Stimulated activated CD4-positive, alpha-beta T cell treated with anti-CD3 and anti-CD28 coated beads, Interleukin-15, amount 100 ng/mL, for 1 hour (primary cell): ENCODE measurements at places on chromosomes 11 and 22.

- DNase-seq: no peak
Measured at GRCh38 chr11:47918370-47918690, 62.0 kb upstream of the PTPRJ start.

DNA sequence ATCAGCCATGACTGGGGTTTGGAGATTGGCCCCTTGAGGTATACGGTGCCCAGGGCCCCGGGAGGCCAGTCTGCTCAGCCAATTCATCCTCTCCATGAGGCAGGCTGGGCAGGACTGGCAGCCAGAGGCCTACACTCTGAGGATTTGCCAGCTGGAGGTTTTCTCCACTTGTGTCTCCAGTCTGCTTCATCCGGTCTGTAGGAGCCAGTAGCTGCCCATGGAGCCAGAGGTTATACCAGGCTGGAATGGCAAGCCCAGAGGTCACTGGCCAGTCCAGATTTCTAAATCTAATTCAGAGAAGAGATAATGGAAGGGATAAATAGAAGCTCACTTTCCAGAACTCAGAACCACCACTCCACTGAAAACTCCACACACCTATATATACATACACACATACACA is 10.0 kb downstream of the FHIP1B start:
- no peak for DNase-seq

- DNase-seq: no peak
Measured at GRCh38 chr11:118051136-118051610, 25.7 kb upstream of the TMPRSS4 start.

DNA sequence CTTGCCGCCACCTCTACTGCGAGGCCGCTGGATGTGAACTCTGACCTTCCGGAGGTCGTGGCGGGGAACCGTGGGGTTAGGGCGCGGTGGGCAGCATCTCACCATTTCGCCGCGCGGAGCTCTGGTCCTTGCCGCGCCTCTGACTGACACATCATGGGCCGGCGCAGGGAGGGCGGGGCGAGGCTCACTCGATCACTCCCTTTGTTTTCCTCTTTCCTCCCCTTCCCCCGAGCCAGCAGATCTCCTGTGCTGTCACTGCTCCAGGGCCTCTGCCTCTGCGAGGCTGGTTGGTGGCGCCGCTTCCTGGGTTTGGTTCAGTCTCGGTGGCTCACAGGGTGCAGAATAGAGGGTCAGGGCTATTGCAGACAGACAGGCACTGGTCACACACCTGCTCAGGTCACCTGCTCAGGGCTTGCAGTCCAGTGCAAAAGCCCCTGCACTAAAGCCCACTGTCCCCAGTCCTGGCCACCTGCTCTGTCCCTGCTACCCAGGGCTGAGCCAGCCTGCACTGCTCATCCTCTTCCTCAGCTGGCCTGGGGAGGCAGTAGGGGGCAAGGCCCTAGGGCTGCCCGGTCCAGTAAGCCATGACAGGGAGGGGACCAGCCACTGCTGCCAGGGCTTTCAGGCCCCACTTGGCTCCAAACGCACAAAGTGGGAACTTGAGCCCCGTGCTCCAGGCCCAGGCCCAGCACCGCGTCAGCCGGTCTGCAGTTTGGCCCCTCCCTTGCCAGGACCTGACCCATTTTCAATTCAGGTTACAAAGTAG is 36.2 kb downstream of the PISD start:
- DNase-seq: no peak

- DNase-seq: no peak
Measured at GRCh38 chr11:93020248-93021046, 51.0 kb downstream of the MTNR1B start.

- no peak for DNase-seq
Measured at GRCh38 chr11:74839446-74839845, 90.8 kb downstream of the RNF169 start.

- DNase-seq: no peak
Measured at GRCh38 chr11:109695696-109696095, 273.7 kb downstream of the C11orf87 start.

GRCh38 chr11:128905345-128906184 is 14.4 kb downstream of the KCNJ5 start:
- DNase-seq: no peak
